Stimulated activated CD8-positive, alpha-beta memory T cell treated with anti-CD3 and anti-CD28 coated beads, Interleukin-4, amount 100 ng/mL, for 1 hour (primary cell): ENCODE measurements at places on chromosomes 2 and 18.

DNA sequence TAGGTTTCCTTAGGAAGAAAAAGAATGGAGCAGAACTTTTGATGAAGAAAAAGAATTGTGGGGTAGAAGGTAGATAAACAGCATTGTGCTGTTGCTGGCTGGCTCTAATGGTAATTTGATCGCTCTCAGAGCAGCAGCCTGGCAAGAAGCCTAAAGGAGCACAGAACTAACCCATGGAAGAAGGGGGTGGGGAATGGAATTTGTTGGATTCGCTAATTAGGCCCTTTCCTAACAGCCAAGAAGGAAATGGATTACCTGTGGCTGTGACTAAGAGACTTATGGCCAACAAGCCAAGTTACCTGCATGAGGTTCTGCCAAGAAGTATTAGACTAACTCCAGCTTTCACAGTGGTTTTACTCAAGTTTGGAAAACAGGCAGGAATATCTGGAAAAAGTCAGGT lies 210.6 kb downstream of the IKZF2 start:
- DNase-seq = no peak

GRCh38 chr2:11967946-11968465 lies 221.6 kb downstream of the LPIN1 start:
- no peak for DNase-seq

DNA sequence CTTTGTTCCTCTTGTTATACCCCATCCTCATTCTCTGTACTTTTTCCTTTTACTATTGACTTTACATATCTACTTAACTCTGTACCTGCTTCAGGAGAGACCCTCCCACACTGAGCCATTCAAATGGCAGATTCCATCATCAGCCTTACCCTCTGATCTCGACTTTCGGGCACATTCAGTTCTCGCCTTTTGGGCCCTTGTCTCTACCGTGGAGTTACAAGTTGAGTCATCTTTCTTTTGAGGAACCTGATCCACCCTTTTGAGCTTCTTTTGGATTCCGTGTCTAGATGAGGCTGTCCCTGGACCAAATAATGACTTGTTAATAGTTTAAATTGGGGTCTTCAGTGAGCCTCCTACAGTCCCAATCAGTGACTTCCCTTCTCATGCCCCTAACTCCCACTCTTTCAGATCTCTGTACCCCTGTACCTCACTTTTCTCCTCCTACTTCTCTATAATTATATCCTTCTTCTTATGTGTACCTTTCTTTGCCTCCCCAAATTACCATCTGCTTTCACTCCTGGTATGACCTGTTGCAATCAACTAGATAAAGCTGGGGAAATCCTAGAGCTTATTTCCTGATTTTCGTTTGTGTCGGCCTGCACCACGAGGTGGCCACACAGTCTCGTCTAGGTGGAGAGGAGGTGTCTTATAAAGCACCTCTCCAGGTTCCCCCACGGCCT lies 17.2 kb downstream of the SP110 start:
- no peak for DNase-seq

- no peak for DNase-seq
These were observed 249.8 kb downstream of the NBAS start for GRCh38 chr2:15311201-15311907.

DNA sequence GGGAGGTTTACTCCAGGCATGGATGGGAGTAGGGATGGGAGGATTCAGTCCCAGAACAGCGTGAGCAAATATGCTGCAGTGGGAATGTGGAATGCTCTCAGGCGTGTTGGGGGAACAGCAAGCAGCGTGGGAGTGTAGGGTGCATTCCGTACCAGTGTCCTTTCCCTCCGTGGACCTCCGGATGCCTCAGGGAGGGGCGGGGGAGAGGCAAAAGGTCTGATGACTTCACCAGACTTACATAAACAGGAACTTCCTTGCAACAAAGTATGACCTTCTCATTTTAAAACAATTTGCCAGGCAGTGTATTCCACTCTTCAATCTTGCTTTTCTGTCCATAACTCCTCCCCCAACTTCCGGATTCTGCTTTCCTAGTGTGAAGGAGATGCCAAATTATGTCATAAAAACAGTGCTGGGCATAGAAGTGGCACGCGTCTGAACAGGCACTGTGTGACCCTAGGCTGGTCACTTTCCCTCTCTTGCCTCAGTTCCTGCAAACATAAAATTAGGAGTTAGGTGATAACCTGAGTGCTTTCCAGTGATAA lies 36.9 kb downstream of the RPL37A start:
- no peak for DNase-seq

- no peak for DNase-seq
These were observed 59.8 kb downstream of the BCL2 start for GRCh38 chr18:63259567-63260379.

GRCh38 chr2:43453179-43454170 lies 142.4 kb downstream of the THADA start:
- no peak for DNase-seq

DNA sequence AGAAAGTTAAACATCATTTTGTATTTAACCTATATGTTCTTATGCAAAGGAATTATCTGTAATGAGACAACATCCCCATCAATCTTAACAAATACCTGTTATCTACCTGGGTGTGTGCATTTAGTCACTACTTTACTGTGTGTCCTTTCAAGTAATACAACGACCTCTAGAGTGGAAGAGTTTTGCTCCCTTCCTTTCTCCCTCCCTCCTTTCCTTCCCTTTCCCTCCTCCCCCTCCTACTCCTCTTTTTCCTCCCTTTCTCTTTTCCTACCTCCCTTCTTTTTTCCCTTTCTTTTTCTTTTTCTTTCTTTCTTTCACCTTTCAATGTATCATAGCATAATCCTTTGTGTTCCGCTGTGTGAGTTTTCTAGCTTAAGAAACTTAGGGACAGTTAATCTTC lies 532.3 kb downstream of the SLC4A3 start:
- no peak for DNase-seq

- no peak for DNase-seq
These were observed 248.4 kb downstream of the SH3BP4 start for GRCh38 chr2:235200216-235200615.

DNA sequence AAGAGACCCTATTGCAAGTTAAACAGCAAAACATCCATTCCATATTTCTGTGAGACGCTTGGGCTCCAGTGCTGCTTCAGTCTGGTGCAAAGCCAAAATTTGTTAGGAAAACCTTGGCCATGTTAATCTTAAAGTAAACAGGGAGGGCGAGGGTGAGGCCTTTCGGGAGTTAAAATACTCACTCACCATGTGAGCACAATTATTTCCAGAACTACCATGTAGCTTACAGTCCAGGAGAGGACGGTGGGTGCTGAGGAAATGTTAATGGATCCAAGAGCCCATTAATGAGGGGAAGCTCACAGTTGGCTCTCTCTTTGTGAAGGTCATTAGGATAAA lies 286.4 kb downstream of the SLC8A1 start:
- DNase-seq = no peak

DNA sequence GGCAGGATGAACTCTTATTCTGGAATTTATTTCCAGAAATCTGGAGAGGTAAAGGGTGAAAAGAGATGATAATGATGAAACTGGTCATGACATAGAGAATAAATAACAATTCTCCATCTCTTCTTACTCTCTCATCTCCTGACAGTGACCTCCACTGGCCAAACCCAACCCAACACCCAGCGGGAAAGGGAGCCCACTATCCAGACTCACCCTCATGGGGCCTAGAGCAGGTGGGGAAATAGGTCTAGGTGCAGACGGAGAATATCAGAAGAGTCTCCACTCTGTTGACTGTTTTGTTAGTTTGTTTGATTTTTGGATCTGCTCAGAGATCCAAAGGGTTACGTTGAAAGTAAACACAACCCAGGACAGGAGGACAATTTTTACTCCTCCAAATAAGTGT lies 263.2 kb upstream of the PARD3B start:
- no peak for DNase-seq

- DNase-seq = no peak
These were observed 153.1 kb downstream of the INO80D start for GRCh38 chr2:205932861-205933260.

- no peak for DNase-seq
These were observed 78.3 kb upstream of the CRIM1 start for GRCh38 chr2:36277146-36277808.

DNA sequence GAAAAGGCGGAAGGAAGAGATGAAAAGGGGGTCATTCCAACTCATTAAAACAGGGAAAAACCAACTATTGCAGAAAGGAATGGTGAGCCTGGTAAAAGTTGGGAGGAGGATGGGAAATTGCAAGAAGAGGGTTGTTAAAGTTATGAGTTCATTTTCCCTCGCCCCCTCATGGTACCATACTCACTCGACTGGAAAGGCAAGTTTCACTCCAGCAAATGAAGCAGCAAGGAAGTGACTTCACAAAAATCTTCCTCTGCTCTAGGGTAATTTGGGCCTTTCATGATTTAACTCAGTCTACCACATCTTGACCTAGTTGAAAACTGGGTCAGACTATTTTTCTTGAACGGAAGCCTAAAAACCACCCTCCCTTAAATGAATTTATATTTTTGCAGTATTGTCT lies 22.8 kb upstream of the DAW1 start:
- no peak for DNase-seq

GRCh38 chr2:213306316-213306942 lies 22.2 kb downstream of the SPAG16 start:
- DNase-seq = no peak

GRCh38 chr2:97067279-97068004 lies 27.2 kb downstream of the FAHD2B start:
- DNase-seq = no peak

DNA sequence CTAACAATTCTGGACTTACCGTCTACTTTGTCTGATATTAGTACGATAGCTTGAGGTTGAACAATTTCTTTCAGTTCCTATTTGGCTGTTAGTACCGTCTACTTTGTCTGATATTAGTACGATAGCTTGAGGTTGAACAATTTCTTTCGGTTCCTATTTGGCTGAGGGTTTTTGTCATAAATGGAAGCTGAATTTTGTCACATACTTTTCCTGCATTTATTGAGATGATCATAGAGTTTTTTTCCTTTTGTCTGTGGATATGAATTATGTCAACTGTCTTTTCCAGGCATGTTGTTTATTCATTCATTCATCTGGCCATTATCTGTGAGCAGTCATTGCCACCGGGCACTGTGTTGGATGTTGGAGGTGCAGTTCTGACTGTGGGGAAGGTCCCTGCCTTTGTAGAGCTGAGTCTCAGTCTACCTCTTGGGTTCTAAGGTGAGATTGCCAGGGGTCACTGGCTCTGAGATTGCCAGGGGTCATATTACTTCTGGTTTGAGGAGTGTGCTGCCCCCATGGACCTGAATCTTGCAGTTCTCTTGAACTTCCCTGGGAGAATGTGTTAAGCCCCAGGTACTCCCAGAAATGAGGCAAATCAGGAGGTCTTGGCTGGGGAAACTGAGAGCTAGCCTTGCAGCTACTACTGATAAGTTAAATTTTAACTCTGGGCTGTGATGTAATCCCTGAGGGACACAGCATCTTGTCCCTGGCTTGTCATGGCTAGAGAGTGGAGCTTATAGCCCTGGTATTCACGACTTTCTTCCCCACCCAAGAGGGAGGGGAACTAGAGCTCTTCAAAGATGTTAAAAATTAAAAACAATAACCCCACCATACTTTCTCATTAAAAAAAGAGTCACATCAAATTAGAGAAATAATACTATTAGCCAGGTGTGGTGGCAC lies 89.1 kb upstream of the MBOAT2 start:
- DNase-seq = no peak

DNA sequence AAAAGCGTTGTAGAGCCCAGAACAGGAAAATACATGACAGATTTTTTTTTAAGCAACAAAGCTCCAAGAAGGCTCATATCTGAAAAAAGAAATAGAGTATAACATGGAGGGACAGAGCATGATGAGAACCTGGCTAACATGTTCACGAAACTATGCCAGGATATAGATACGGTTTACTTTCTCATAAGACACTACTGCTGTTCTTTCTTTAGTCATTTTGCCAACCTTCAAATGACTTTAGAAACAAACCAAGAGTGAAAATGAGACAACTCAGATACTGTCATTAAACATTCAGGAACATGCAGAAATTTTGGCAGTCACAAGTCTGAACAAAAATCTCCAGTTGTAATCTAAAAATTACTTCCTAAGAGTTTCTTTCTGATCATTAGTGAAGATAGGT lies 14.3 kb downstream of the LPIN2 start:
- DNase-seq = no peak

GRCh38 chr2:85326406-85327159 lies 1.2 kb downstream of the TGOLN2 start:
- no peak for DNase-seq

- no peak for DNase-seq
These were observed 21.1 kb downstream of the TET3 start for GRCh38 chr2:74005786-74006185.

- no peak for DNase-seq
These were observed 124.8 kb upstream of the EML6 start for GRCh38 chr2:54598347-54599325.

- no peak for DNase-seq
These were observed 61.4 kb upstream of the COPS8 start for GRCh38 chr2:237024255-237024654.

- no peak for DNase-seq
These were observed 264.7 kb downstream of the PTH2R start for GRCh38 chr2:208671284-208671683.

- no peak for DNase-seq
These were observed 138.9 kb downstream of the MEIS1 start for GRCh38 chr2:66573821-66574233.

GRCh38 chr2:148565272-148565894 lies 79.2 kb upstream of the EPC2 start:
- DNase-seq = no peak

GRCh38 chr18:58591286-58591685 lies 37.6 kb downstream of the ALPK2 start:
- no peak for DNase-seq

- DNase-seq = no peak
These were observed 115.6 kb downstream of the SCN3A start for GRCh38 chr2:165087933-165088901.

- DNase-seq = no peak
These were observed 45.8 kb upstream of the SMIM21 start for GRCh38 chr18:75473316-75473715.

DNA sequence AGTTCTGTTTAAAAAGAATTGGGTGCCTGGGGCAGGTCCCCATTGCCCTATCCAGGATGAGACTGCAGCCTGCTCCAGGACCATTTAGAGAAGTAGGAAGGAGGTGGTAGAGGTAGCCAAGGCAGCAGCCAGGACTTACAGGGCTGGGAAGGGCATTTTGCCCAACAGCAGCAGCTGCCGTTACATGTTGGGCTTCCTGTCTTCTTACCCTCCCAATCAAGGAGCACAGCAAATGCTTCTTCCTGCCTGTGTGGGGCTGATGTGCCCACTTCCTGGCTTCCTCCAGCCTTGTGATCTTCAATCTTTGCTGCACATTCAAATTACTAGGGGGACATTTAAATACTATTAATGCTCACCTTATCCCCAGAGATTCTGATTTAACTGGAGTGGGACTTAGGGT lies 112.0 kb downstream of the QPCT start:
- DNase-seq = no peak

DNA sequence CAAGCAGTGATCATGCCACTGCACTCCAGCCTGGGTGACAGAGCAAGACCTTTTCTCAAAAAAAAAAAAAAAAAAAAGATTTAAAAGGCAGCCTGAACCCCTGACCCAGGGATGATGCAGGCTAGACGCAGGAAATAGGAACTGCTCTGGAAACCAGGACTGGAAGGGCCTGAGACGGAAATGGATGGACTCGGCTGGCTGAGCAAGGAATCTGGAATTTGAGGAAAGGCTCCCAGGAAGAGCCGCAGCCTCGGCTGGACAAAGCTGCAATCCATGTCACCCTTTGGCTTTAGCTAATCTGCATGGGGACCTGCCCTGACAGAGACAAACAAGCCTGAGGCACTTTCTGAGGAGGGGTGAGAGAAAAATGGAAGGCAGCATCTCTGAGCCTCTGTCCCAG lies 55.0 kb upstream of the DAPL1 start:
- no peak for DNase-seq
